Breast epithelium (tissue), 4 donors: ENCODE measurements at places on chromosomes 12 and 14. TPM values are rescaled to one million over a fixed set of nuclear protein-coding genes. Genes with fewer than 3 reads are reported as not detected.
A peak's percentile ranks its signal among the peaks of the same experiment; 100 is the strongest.

CLEC1A gene
- total RNA-seq: 4.3 TPM

- H3K4me1 ChIP-seq: no peaks in the 10 kb centered on the region
- peak overlapping the region; percentile 27 for H3K27ac ChIP-seq
- DNase-seq: peak; percentile 60
- no peaks in the 10 kb centered on the region for H3K36me3 ChIP-seq
- H3K4me3 ChIP-seq: no peak overlapping the region
- no peaks in the 10 kb centered on the region for H3K27me3 ChIP-seq
These were observed 55.5 kb upstream of the DYRK2 start for GRCh38 chr12:67593041-67593440.

- DNase-seq: no peak
- H3K36me3 ChIP-seq: no peaks in the 10 kb centered on the region
- no peaks in the 10 kb centered on the region for H3K4me1 ChIP-seq
- no peaks in the 10 kb centered on the region for H3K27me3 ChIP-seq
These were observed 19.2 kb downstream of the IL26 start for GRCh38 chr12:68206446-68206845.

OTOGL gene
- 1.3 TPM for total RNA-seq

GRCh38 chr12:2638273-2639019 lies 156.3 kb upstream of the FKBP4 start:
- H3K4me3 ChIP-seq: no peak overlapping the region
- no peaks in the 10 kb centered on the region for H3K27me3 ChIP-seq
- no peak for DNase-seq
- no peaks in the 10 kb centered on the region for H3K4me1 ChIP-seq
- H3K36me3 ChIP-seq: no peaks in the 10 kb centered on the region

DNA sequence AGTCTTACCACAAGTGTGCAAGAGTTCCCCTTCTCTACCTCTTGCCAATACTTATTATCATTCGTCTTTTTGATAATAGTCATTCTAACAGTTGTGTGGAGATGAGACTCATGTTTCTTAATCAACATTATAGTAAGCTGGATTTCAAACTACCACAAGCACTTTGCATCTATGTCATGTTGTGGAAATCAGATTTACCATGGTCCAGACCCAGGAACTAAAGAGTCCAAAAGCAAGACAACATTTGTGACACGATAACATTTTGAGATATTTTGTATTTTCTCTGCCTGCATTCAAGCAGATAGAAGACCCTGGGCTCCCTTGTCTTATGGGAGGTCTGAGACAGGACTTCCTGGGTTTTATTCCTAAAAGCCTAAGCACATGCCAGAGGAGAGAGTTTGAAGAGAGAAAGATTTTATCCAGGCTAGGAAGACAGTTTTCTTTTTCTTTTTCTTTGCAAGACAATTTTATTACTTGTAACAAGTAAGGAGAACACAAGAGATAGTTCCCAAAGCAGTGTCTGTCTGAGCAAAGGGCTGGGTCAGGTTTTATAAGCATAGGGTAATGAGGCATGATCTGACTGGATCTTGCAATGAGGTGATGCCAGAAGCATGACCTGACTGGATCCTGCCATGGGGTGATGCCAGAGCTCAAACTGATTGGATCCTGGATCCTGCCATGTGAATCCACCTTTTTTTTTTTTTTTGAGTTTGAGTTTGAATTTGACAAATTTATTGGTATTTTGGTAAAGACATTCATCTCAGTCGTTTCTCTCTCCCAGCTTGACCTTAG lies 180.5 kb upstream of the HMGA2 start:
- no peaks in the 10 kb centered on the region for H3K27me3 ChIP-seq
- no peaks in the 10 kb centered on the region for H3K4me1 ChIP-seq

- H3K4me3 ChIP-seq: peak overlapping the region; percentile 17
- no peaks in the 10 kb centered on the region for H3K27me3 ChIP-seq
- no peak for DNase-seq
- H3K36me3 ChIP-seq: no peaks in the 10 kb centered on the region
These were observed 56.2 kb downstream of the DUSP16 start for GRCh38 chr12:12506496-12506890.

GRCh38 chr14:69181491-69181890 lies 9.8 kb upstream of the EXD2 start:
- H3K27ac ChIP-seq: no peak overlapping the region
- no peaks in the 10 kb centered on the region for H3K36me3 ChIP-seq
- H3K27me3 ChIP-seq: no peaks in the 10 kb centered on the region
- H3K4me1 ChIP-seq: no peaks in the 10 kb centered on the region
- DNase-seq: no peak

DNA sequence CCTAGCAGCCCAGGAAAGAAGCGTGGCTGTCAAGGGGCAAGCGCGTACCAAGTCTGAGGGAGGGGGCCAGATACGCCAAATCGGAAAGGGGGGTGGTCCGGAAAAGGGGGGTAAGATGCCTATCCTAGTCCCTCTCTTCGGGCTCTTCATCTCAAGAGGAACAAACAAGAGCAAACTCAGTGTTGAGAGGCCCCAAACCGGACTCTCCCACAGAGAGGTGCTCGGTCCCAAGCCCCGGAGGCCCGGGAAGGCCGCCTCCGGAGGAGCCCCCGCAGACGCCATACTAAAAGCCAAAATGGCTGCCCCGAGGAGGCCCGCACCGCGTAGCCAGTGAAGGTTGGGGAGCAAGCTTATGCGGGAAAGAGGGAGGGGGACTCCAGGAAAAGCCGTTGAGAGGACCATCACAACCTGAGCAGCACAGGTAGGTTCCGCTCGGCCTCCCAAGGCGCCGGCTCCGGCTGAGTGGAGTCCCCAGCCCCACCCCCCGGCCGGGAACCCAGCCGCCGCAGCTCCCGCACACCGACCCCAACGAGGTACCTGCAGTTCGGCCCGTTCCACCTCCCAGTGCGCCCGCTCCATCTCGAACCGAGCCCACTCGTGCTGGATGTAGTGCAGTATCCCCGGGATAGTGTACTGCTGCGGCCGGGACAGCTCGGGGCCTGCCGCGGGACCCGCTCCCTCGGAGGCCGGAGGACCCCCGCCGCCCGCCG lies at the start of gene AP4S1:
TSS of gene AP4S1 (plus strand) at position 283 of the 710 bp plus-strand sequence. CDS start 40,548 bp downstream, outside the sequence.
- peak; percentile 34 for DNase-seq
- peak within 1 kb of the TSS; percentile 95 for H3K4me3 ChIP-seq
- H3K27me3 ChIP-seq: no peaks in the 10 kb centered on the region
- peak within 1 kb of the TSS; percentile 100 for H3K27ac ChIP-seq
- peaks cover 7% of the 10 kb centered on the region for H3K4me1 ChIP-seq

DNA sequence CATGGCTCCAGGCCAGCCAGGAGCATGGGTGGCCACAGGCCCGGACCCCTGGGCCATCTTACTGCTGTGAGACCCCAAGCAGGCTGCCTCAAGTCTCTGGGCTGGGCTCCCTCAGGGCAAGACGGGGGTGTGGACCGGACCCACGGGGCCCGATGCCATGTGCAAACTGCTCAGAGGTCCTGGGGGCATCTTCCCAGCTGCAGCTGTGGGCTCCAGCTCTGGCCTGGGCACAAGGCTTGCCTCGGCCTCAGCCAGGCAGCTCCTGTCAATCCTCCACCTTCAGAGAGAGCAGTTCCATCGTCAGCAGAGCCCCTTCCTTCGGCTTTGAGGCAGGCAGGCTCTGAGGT lies 12.4 kb upstream of the GPR132 start:
- H3K27ac ChIP-seq: no peak overlapping the region
- H3K36me3 ChIP-seq: no peaks in the 10 kb centered on the region
- DNase-seq: no peak
- no peak overlapping the region for H3K4me3 ChIP-seq
- H3K4me1 ChIP-seq: no peaks in the 10 kb centered on the region
- H3K27me3 ChIP-seq: peaks cover 30% of the 10 kb centered on the region

OR4Q2 gene
- total RNA-seq: not detected

DNA sequence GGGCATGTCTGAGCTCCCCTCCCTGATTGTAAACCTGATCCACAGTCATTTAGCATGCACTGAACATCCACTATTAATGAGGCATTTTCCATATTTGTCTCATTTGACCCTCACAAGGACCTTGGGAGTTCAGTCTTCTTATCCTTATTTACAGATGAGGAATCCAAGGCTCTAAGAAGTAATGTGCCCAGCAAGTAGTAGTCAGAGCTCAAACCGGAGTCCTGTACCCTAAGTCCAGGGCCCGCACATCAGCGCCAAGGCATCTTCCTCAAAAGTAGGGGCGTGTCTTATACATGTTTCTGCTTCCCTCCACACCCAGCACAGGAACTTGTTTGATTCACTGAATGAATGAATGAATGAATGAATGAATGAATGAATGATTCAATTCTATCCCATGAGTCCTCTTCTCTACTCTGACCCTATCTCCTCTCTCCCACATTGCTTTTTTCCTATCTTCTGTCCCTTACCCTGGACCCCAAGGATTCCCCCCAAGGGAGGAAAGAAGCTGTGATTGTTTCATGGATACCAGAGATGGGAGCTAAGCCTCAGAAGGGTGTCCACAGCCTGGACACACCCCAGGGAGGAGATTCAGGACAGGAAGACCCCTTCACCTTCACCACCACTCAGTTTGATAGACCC lies 21.8 kb upstream of the KRT8 start:
- H3K27ac ChIP-seq: peak overlapping the region; percentile 82
- no peaks in the 10 kb centered on the region for H3K27me3 ChIP-seq
- H3K4me3 ChIP-seq: no peak overlapping the region
- no peaks in the 10 kb centered on the region for H3K36me3 ChIP-seq
- H3K4me1 ChIP-seq: no peaks in the 10 kb centered on the region

- no peak overlapping the region for H3K4me3 ChIP-seq
- H3K4me1 ChIP-seq: no peaks in the 10 kb centered on the region
- H3K27ac ChIP-seq: no peak overlapping the region
- H3K36me3 ChIP-seq: no peaks in the 10 kb centered on the region
- DNase-seq: no peak
These were observed 705 bp upstream of the CHGA start for GRCh38 chr14:92922155-92922735.

GRCh38 chr12:75863533-75863932 lies 168.0 kb downstream of the PHLDA1 start:
- H3K4me1 ChIP-seq: no peaks in the 10 kb centered on the region
- no peak overlapping the region for H3K27ac ChIP-seq
- no peak for DNase-seq
- no peak overlapping the region for H3K4me3 ChIP-seq

GRCh38 chr12:52165096-52165855 lies 26.5 kb downstream of the KRT80 start:
- no peak for DNase-seq
- no peaks in the 10 kb centered on the region for H3K27me3 ChIP-seq
- no peaks in the 10 kb centered on the region for H3K36me3 ChIP-seq
- H3K4me1 ChIP-seq: no peaks in the 10 kb centered on the region
- peak overlapping the region; percentile 84 for H3K27ac ChIP-seq
- no peak overlapping the region for H3K4me3 ChIP-seq

KCNC2 gene
- total RNA-seq: 0.29 TPM

- H3K4me3 ChIP-seq: no peak overlapping the region
- no peak overlapping the region for H3K27ac ChIP-seq
- H3K4me1 ChIP-seq: no peaks in the 10 kb centered on the region
These were observed 47.8 kb downstream of the SLC15A5 start for GRCh38 chr12:16229676-16230075.

CLEC9A gene
- not detected for total RNA-seq

EXOC3L4 gene
- total RNA-seq: 0.66 TPM

- H3K4me1 ChIP-seq: no peaks in the 10 kb centered on the region
- no peak overlapping the region for H3K4me3 ChIP-seq
- no peaks in the 10 kb centered on the region for H3K27me3 ChIP-seq
- H3K36me3 ChIP-seq: no peaks in the 10 kb centered on the region
These were observed 5.5 kb downstream of the DNAH10 start for GRCh38 chr12:123767613-123768012.

DNA sequence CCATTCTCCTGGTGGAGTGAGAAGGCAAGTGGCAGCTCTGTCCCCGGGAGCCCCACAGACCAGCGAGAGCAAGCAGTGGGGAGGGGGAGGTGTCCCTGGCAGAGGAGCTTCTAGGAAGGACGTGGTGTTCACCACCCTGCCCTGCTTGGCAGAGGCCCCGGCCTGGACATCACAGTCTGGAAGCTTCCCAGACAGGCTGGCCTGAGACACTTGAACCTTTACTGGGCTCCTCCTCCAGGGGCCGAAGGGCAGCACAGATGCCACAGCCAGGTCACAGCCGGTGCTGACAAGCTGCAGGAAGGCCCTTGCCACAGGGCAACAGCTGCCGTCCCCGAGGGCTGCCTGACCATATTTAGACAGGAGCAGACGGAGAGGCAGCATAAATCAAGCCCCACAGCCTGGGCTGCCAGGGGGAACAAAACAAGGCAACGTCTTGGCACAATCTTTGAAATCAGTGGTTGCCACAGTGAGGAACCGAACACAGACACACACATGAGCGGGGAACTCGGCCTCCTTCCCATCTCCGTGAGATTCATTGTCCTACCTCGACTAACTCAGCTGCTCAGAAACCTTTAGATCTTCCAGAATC lies 28.5 kb downstream of the PRIMA1 start:
- DNase-seq: peak; percentile 54
- H3K4me3 ChIP-seq: no peak overlapping the region
- H3K27me3 ChIP-seq: no peaks in the 10 kb centered on the region
- H3K27ac ChIP-seq: peak overlapping the region; percentile 45
- H3K36me3 ChIP-seq: no peaks in the 10 kb centered on the region
- H3K4me1 ChIP-seq: no peaks in the 10 kb centered on the region

KRT83 gene
- total RNA-seq: 0.59 TPM

MANSC4 gene
- 0.73 TPM for total RNA-seq

- H3K27ac ChIP-seq: no peak overlapping the region
- no peaks in the 10 kb centered on the region for H3K27me3 ChIP-seq
- no peaks in the 10 kb centered on the region for H3K36me3 ChIP-seq
- no peaks in the 10 kb centered on the region for H3K4me1 ChIP-seq
These were observed 133.0 kb upstream of the ABCD2 start for GRCh38 chr12:39752482-39753137.

DNA sequence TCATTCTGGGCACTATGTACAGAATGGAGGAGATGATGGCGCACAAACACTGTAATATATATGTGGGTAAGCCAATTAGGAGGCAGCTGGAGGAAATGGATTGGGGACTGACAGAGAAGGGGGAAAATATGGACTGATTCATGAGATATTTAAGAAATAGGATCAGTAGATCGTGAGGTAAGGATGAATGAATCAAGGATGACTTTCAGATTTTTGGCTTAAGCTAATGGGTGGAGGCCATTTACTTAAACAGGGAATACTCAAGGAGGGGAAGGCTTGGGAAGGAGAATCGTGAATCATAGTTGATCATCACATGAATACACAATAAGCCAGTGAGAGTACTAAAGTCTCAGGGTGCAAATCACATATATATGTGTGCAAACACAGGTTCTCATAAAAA lies 11.2 kb upstream of the GNPNAT1 start:
- H3K27ac ChIP-seq: no peak overlapping the region
- no peak overlapping the region for H3K4me3 ChIP-seq
- DNase-seq: no peak
- H3K4me1 ChIP-seq: no peaks in the 10 kb centered on the region

SLCO1A2 gene
- 5.4 TPM for total RNA-seq

- H3K36me3 ChIP-seq: no peaks in the 10 kb centered on the region
- peak overlapping the region; percentile 58 for H3K4me3 ChIP-seq
- H3K27me3 ChIP-seq: no peaks in the 10 kb centered on the region
These were observed 32.7 kb downstream of the DAD1 start for GRCh38 chr14:22556021-22556989.

KRT80 gene
- 2.9 TPM for total RNA-seq

PLA2G1B gene
- total RNA-seq: not detected

DNA sequence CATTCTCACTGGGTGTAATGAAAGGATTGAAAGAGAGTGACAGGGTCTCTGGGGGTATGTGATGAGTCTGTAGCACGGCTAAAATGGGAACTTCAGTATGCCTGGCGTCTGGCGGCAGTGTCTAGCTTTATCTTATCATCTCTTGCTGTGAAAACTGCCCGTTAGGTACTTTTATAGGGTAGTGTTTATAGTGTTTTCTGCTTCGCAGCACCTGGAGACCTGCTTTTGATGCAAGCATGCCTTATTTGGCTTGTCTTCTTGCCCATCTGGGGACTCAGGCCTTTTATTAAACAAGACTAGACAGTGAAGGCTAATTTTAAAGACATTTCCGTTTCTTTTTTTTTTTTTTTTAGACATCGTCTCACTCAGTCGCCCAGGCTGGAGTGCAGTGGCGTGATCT lies 36.3 kb upstream of the ALDH2 start:
- no peak overlapping the region for H3K27ac ChIP-seq
- H3K36me3 ChIP-seq: peaks cover 4% of the 10 kb centered on the region
- H3K4me1 ChIP-seq: no peaks in the 10 kb centered on the region
- no peaks in the 10 kb centered on the region for H3K27me3 ChIP-seq
- no peak for DNase-seq
